ENCODE measurements at places on chromosomes 12 and 14. TPM values are rescaled to one million over a fixed set of nuclear protein-coding genes. Genes with fewer than 3 reads are reported as not detected.
A peak's percentile ranks its signal among the peaks of the same experiment; 100 is the strongest.

The PZP gene
- total RNA-seq, result not detected

The SYCP3 gene
- 0.07 TPM for total RNA-seq

The TAS2R7 gene
- not detected for total RNA-seq

The RTN1 gene
- 2.8 TPM for total RNA-seq

The CACNA1C gene
- 1.9 TPM for total RNA-seq

The TMEM119 gene
- 0.48 TPM for total RNA-seq

The GCH1 gene
- total RNA-seq, result 8.1 TPM

The SOAT2 gene
- total RNA-seq, result not detected

The BHLHE41 gene
- 3.4 TPM for total RNA-seq

DNA sequence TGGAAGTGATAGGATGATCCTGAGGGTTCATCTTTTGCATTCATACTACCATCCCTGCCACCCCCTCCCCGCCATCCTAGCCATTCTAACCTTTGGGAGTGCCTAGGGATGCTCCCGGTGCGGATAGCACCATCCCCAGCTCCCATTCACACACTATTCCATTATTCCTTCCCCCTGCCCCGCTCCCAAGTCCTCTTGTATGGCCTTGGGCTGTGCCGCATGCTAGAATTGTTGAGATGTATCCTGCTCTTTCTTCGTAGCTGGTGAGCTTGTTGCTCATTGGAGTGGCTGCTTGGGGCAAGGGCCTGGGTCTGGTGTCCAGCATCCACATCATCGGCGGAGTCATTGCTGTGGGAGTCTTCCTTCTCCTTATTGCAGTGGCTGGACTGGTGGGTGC lies 644 bp downstream of the TSPAN31 start:
- DNase-seq, result no peak
- peaks cover 33% of the 10 kb centered on the region for H3K36me3 ChIP-seq
- H3K27me3 ChIP-seq, result peaks cover 15% of the 10 kb centered on the region
- H3K4me3 ChIP-seq, result peak overlapping the region; percentile 66
- peaks cover 4% of the 10 kb centered on the region for H3K4me1 ChIP-seq

GRCh38 chr12:116539905-116540482 lies 19.2 kb upstream of the MAP1LC3B2 start:
- H3K36me3 ChIP-seq, result no peaks in the 10 kb centered on the region
- DNase-seq, result no peak
- H3K27me3 ChIP-seq, result no peaks in the 10 kb centered on the region
- H3K4me1 ChIP-seq, result peaks cover 8% of the 10 kb centered on the region

DNA sequence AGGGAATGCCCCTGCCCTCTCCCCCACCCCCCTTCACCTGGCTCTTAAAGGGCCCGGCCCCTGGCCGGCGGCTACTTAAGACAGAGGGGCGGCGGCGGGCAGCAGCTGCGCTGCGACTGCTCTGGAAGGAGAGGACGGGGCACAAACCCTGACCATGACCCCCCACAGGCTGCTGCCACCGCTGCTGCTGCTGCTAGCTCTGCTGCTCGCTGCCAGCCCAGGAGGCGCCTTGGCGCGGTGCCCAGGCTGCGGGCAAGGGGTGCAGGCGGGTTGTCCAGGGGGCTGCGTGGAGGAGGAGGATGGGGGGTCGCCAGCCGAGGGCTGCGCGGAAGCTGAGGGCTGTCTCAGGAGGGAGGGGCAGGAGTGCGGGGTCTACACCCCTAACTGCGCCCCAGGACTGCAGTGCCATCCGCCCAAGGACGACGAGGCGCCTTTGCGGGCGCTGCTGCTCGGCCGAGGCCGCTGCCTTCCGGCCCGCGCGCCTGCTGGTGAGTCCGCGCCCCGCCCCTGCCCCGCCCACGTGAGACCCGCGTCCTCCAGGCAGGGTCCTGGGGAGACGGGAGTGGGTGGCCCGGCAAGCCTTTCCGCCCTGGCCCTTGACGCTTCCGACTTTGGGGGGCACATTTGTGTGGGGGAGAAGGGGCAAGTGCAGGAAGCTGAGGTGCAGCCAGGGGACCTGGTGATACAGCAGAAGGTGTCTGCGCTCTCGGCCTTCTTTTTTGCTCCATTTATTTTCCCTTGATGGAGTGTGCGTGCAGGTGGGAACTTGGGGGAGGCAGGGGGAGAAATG lies at the start of gene IGFBP6:
Gene IGFBP6 (plus strand): TSS at position 104 of the 790 bp plus-strand sequence. CDS start 51 bp downstream, at position 155.
- DNase-seq, result no peak
- H3K4me3 ChIP-seq, result peak within 1 kb of the TSS; percentile 62
- peaks cover 25% of the 10 kb centered on the region for H3K27me3 ChIP-seq
- H3K4me1 ChIP-seq, result peaks cover 4% of the 10 kb centered on the region

GRCh38 chr14:71563492-71564153 lies 368.6 kb upstream of the RGS6 start:
- no peaks in the 10 kb centered on the region for H3K4me1 ChIP-seq
- H3K4me3 ChIP-seq, result no peak overlapping the region
- DNase-seq, result no peak
- no peaks in the 10 kb centered on the region for H3K27me3 ChIP-seq
- H3K27ac ChIP-seq, result no peak overlapping the region

DNA sequence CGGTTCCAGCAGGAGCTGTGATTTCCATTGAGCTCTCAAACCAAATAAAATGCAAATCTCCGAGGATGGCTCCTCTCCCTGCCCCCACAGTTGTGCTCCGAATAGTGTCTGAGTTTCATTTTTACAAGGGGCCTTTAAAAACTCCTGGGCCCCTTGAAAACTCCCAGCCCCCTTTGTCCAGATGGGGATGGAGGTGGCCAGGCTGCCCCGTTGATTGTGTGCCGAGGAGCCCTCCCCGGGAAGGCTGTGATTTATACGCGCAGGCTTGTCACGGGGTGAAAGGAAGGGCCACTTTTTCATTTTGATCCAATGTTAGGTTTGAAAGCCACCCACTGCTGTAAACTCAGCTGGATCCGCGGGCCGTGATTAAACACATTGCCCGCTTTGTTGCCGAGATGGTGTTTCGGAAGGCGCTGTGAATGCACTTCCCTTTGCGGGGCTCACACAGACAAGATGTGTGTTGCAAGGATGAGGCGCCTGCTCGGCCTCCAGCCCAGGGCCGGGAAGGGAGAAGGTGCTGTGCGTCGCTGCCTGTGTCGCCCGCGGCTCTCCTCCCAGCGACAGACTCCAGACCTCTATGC lies 98.8 kb downstream of the TMEM132C start:
- no peaks in the 10 kb centered on the region for H3K36me3 ChIP-seq
- peak overlapping the region; percentile 42 for H3K4me3 ChIP-seq
- DNase-seq, result peak; percentile 54
- peaks cover 26% of the 10 kb centered on the region for H3K27me3 ChIP-seq
- peaks cover 8% of the 10 kb centered on the region for H3K4me1 ChIP-seq

DNA sequence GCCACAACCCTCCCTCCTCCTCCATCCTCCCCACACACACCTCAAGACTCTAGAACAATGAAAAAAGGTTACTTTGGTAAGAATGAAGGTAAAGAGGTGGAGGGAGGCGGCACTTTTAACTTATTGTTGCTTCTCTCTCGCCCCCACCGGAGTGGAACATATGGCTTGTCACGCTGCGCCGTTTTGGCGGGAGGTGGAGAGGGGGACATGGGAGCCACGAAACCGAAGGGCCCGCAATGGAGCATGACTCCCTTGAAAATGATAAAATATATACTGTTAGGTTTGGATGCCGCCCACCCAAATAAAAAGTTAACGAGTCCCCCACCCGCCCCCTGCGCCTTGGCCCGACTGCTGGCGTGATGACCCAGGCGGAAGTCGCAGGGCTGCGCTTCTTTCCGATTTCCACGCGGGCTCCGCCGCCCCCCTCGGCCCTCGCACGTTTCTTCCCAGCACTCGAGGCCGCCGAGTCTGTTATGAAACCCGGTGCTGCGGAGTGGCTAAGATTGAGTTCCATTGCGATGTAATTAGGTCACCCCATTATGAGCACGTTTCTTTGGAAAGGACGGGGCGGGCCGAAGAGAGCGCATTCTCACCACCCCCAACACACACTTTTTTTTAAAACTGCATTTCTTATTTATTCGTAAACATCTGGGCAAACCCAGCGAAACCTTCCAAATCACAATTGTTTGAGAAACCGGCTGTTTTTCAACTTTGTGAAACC lies 1.4 kb upstream of the ZFP36L1 start:
- H3K36me3 ChIP-seq, result peaks cover 19% of the 10 kb centered on the region
- peaks cover 13% of the 10 kb centered on the region for H3K4me1 ChIP-seq
- peak overlapping the region; percentile 79 for H3K4me3 ChIP-seq
- peak overlapping the region; percentile 98 for H3K27ac ChIP-seq
- no peaks in the 10 kb centered on the region for H3K27me3 ChIP-seq

GRCh38 chr12:93115646-93116045 lies 186.6 kb upstream of the EEA1 start:
- no peak for DNase-seq
- H3K4me3 ChIP-seq, result no peak overlapping the region

GRCh38 chr12:7142056-7142644 lies 12.0 kb downstream of the CLSTN3 start:
- DNase-seq, result no peak
- no peak overlapping the region for H3K4me3 ChIP-seq
- no peak overlapping the region for H3K27ac ChIP-seq
- H3K36me3 ChIP-seq, result no peaks in the 10 kb centered on the region
- no peaks in the 10 kb centered on the region for H3K4me1 ChIP-seq

DNA sequence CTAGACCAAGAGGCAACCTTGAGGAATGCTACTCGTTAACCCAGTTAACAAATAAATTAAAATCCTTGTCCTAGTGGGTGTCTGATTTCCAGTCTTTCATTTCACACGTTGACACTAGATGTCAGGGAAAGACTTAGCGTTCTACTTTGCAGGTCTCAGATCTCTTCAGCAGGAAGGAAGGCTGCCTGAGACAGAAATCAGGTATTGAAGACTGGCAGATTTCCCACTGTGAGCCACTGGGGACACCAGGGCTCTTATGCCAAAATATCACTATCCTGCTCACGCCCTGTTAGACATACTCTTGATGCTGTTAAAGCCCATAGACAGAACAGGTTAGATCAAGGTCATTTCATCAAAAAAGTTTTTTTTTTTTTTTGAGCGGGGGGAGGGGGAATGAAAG lies 33.0 kb downstream of the EMP1 start:
- H3K27me3 ChIP-seq, result no peaks in the 10 kb centered on the region
- no peak overlapping the region for H3K27ac ChIP-seq
- no peaks in the 10 kb centered on the region for H3K36me3 ChIP-seq
- no peaks in the 10 kb centered on the region for H3K4me1 ChIP-seq
- H3K4me3 ChIP-seq, result no peak overlapping the region

- no peak overlapping the region for H3K27ac ChIP-seq
- no peaks in the 10 kb centered on the region for H3K27me3 ChIP-seq
- no peak for DNase-seq
- no peak overlapping the region for H3K4me3 ChIP-seq
These were observed 142.7 kb downstream of the TBX5 start for GRCh38 chr12:114263056-114263805.

- peaks cover 7% of the 10 kb centered on the region for H3K27me3 ChIP-seq
- no peaks in the 10 kb centered on the region for H3K36me3 ChIP-seq
- DNase-seq, result no peak
- H3K27ac ChIP-seq, result no peak within 1 kb of the TSS
- H3K4me1 ChIP-seq, result peaks cover 13% of the 10 kb centered on the region
- peak within 1 kb of the TSS; percentile 69 for H3K4me3 ChIP-seq
These were observed at the start of gene TRAF3 for GRCh38 chr14:102776761-102777710. TSS of gene TRAF3 (plus strand) at chr14:102777449. CDS start at chr14:102870202, 92,753 bp downstream.

- H3K27me3 ChIP-seq, result no peaks in the 10 kb centered on the region
- H3K36me3 ChIP-seq, result no peaks in the 10 kb centered on the region
These were observed 83.2 kb upstream of the HMGA2 start for GRCh38 chr12:65740873-65741600.

- H3K4me3 ChIP-seq, result no peak overlapping the region
- no peak overlapping the region for H3K27ac ChIP-seq
- DNase-seq, result no peak
- H3K4me1 ChIP-seq, result no peaks in the 10 kb centered on the region
- H3K27me3 ChIP-seq, result no peaks in the 10 kb centered on the region
- no peaks in the 10 kb centered on the region for H3K36me3 ChIP-seq
These were observed 24.4 kb upstream of the CCDC175 start for GRCh38 chr14:59601056-59601455.

DNA sequence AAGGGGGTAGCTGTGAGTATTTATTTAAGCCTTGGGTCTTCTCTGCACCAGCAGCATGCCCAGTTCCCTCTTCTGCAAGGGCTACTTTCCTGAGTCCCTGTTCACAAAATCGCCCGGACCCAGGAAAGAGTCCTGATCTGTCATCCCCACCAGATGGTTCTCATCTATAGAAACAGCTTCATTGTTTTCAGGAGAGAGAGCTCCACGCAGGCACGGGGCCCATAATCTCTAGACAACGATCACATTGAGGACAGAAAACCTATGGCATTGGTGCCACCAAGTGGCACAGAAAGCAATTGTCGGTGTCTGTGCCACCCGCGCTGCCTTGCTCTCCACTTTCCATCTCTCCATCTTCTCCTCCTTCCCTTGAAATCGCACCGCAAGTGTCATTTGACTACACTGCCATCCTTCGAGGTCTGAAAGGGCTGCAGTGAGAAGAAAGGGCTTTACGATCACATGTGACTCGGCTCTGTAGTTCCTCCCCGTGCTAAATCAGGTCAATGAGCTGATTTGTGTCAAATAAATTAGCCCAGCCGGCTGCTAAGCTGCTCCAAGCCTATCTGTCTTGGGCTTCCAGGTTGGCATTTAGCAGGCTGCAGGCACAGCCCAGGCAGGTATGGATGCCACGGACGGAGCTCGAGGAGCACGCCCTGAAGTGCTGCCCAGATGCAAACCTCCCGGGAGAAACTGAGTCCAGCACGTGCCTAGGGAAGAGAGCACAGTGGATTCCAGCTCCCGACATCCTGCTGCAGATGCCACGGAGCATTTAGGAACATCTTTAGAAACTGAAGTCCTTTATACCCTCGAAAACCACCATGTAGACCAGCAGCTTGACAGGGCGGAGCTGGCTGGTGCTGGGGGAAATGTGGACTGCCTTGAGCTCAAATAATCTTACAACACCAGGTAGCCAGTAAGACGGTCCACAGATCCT lies 28.8 kb downstream of the SPRING1 start:
- no peaks in the 10 kb centered on the region for H3K36me3 ChIP-seq
- H3K27me3 ChIP-seq, result no peaks in the 10 kb centered on the region
- no peak for DNase-seq
- 0 out of 2 replicates have a peak, but pooled peaks cover 2% of the 10 kb centered on the region for H3K4me1 ChIP-seq
- no peak overlapping the region for H3K27ac ChIP-seq

- peaks cover 2% of the 10 kb centered on the region for H3K4me1 ChIP-seq
- H3K36me3 ChIP-seq, result no peaks in the 10 kb centered on the region
- H3K4me3 ChIP-seq, result no peak overlapping the region
- no peaks in the 10 kb centered on the region for H3K27me3 ChIP-seq
- no peak overlapping the region for H3K27ac ChIP-seq
These were observed 115.6 kb downstream of the BTG1 start for GRCh38 chr12:92029902-92030586.

DNA sequence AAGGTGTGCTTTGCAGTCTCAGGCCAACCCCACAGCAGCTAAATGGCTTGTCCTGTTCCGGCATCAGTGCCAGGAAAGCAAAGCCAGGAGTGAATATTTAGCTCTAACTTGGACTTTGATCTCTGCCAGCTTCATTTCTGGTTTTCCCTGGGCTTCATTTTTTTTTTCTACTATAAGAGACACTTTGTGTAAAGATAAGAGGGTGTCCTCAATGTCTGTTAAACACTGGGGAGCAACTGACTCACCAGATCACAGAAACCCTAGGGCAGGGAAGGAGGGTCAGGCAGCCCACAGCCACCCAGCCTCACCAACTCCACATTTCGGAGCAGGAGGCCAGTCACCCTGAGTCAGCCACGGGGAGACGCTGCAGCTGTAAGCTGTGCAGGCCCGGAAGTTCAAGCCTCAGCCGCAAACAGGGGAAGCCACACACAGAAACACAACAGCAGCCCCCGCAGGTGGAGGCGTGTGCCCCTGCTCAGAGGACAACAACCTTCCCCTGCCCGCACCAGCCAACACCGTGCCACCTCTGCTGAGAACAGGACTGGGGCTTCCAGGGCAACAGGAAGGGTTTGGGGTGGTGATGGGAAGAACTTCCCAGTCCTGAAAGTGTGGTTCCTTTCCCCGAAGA lies 6.3 kb downstream of the TNFRSF1A start:
- H3K4me3 ChIP-seq, result peak overlapping the region; percentile 51
- no peak for DNase-seq
- H3K27me3 ChIP-seq, result no peaks in the 10 kb centered on the region
- H3K36me3 ChIP-seq, result peaks cover 24% of the 10 kb centered on the region
- H3K27ac ChIP-seq, result peak overlapping the region; percentile 88

Data from H1 (cell line).